ENCODE measurements at places on chromosomes 16 and 17. TPM values are rescaled to one million over a fixed set of nuclear protein-coding genes. Genes with fewer than 3 reads are reported as not detected.

GRCh38 chr17:37710344-37710886, 34.4 kb downstream of the HNF1B start:
- peak; percentile 7 for DNase-seq

Gene SENP3
- polyA plus RNA-seq = 38.6 TPM

Gene KRTAP2-1
- not detected for polyA plus RNA-seq

Gene SOCS1
- 3.0 TPM for polyA plus RNA-seq

- DNase-seq = no peak
Measured at GRCh38 chr17:57481910-57482391, 225.6 kb downstream of the MSI2 start.

DNA sequence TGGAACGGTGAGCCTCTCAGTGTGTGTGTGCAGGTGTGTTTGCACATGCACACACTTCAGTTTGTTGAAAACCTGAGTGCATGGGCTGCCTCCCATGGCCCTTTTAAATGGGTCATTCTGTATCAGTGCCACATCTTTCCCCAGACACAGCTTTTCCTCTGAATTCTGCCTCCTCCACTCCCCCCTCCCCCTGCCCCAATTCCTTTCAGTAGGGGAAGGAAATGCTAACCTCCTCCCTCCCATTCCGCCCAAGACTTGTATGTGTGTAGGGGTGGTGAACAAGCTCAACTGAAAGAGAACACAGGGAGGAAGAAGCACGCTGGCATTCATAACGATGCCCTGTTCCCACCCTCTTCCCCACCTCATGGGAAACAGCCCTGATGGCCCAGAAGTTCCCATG, 34.3 kb downstream of the C17orf75 start:
- no peak for DNase-seq

Gene VTN
- 0.48 TPM for polyA plus RNA-seq

Gene CHST4
- polyA plus RNA-seq = not detected

GRCh38 chr17:7440834-7441195, 1.5 kb downstream of the FGF11 start:
- no peak for DNase-seq

Gene GAST
- not detected for polyA plus RNA-seq

GRCh38 chr17:48843187-48843900, 12.5 kb downstream of the CALCOCO2 start:
- no peak for DNase-seq

Gene WSB1
- polyA plus RNA-seq = 333 TPM

- DNase-seq = no peak
Measured at GRCh38 chr17:77746896-77747554, 211.5 kb upstream of the TNRC6C start.

Gene SPATA32
- polyA plus RNA-seq = 0.18 TPM

GRCh38 chr16:53707671-53708070, 3.7 kb downstream of the FTO start:
- no peak for DNase-seq

- no peak for DNase-seq
Measured at GRCh38 chr17:47897561-47897960, 1.5 kb downstream of the SP2 start.

Gene HSD11B2
- polyA plus RNA-seq = 11.8 TPM

DNA sequence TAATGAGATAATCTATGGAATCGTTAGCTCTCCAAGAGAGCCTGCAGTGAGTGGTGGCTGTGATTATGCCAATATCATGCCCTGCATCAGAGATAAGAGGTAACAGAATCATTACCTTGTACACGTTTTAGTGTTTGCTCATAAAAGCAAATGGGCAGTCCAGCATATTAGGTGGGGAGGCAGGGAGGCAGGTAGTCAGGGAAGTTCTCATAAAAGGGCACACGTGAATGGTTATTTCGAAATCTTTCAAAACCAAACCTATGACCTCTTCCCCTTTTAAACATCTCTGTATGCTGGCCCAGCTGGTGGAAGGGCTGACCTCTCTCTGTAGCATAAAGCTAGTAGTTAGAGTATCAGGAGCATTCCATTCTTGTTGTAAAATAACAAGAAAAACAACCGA, 51.7 kb downstream of the VAT1L start:
- no peak for DNase-seq

Gene SLFN14
- not detected for polyA plus RNA-seq

Gene TBX21
- polyA plus RNA-seq = not detected

Data from muscle of arm (tissue), 14 donors.